Natural killer cell treated with Interleukin-12 subunit alpha and Interleukin-12 subunit beta and Interleukin-15 and Interleukin-18, amount 100 ng/mL, for 72 hours (primary cell): ENCODE measurements at places on chromosomes 2 and 18. TPM values are rescaled to one million over a fixed set of nuclear protein-coding genes. Genes with fewer than 3 reads are reported as not detected.

The SERPINB3 gene
- total RNA-seq, result not detected

The CCL20 gene
- total RNA-seq, result not detected

The PROM2 gene
- 0.95 TPM for total RNA-seq

DNA sequence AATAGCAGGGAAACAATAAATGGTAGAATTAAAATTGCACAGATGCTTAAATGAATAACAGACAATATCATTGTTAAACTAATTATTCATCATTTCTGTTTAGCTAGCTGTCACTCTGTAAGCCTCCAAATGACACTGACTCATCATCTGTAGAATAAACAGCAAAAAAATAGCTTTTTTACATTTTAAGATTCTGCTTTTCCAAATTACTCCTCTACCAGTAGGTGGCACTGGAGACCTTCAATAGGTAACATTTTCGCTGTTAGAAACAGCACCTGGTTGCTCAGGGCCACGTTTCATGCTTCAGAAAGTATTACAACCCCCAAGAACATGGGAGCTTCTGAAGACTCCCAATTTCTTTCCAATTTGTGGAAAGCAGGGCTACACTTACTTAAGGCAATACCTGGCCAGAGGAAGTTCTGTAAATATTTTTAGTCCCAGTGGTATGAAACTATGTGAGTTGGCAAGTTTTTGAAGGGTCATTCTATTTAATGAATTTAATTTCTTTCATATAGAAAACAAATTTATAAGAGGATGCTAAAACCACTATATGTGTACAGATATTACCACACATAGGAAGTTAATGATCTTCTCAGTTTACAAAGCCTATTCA, 45.4 kb downstream of the TTN start:
- DNase-seq, result no peak

- no peak for DNase-seq
Measured at GRCh38 chr2:173953047-173953424, 12.1 kb downstream of the SP3 start.

DNA sequence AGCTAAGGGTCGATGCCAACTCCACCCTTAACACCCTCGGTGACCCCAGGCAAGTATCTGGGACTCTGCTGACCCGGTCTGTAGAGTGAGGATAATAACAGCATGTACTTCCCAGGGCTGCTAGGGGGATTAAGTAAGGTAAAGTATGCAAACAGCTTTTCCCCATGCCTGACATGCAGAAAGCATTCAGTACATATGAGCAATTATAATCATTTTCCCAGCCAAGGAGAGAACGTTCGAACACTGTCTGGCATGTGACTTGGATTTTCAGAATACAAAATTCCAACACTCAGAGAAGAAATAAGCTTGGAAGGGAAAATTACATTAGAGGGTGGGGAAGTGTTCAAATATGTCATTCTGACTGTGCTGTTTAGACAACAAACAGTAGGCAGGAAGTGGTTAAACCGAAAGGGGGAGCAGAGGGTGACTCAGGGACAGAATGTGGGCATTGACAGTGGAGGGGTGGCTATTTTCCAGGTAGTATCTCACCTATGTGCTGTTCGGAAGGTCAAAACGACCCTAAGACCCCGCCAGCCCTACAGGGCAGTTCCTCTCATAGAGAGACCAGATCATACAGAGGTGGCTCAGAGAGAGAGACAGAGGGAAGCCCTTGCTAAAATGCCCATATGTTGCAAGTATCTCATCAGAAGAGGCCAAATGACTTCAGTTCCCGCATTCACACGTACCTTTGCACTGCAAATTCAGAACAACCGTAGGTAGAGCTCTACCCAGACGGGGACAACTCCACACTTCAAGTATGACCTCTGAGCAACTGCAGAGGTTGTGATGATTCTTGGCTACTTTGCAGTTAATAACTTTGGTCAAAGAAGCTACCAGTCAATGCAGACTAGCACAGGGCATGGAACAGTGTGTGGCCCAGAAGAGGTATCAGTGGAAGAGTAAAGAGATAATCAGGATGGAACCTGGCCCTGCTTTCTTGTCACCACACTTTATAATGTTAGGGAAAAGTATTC, 14.8 kb downstream of the ASPRV1 start:
- DNase-seq, result peak; percentile 73

- DNase-seq, result no peak
Measured at GRCh38 chr2:239966853-239967552, 58.1 kb downstream of the NDUFA10 start.

The TACR1 gene
- not detected for total RNA-seq

The CENPA gene
- 18.5 TPM for total RNA-seq

- DNase-seq, result no peak
Measured at GRCh38 chr2:39491653-39492052, 54.6 kb upstream of the MAP4K3 start.

The SP140L gene
- total RNA-seq, result 36.8 TPM

DNA sequence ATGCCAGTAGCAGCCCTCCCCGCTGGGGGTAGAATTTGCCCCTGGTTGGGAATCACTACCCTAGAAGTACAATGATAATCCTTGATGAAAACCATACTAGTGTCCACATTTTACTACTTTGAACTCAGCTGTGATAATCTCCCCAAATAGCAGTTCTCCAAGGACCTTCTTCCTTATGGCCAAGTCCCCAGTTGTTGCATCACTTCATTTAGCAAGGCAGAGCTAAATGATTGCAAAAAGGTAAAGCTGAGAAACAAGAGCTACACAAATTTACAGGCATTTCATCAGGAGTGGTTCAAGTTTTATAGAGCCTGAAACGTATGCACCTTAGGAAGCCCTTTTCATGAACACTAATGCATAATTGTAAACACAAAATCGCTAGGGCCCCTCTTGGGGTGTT, 44.9 kb upstream of the REL start:
- no peak for DNase-seq

DNA sequence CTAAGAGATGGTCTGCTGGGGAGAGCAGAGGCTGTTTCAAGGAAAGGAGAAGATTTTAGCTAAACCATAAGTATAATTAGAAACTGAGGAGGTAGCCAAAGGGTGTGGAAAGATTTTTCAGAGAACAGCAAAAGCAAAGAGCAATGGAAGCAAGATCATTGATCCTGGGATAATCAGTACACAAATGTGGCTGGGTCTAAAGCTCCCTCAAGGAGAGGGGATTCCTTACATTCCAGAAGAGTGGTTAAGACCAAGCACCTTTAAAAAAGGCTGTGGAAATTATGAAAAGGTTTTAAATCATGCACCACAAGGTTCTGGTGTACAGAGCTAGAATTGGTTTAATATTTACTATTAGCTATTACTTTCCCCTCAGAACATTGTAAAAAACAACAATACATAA, 246.0 kb upstream of the UBE2E3 start:
- no peak for DNase-seq

The RGPD3 gene
- total RNA-seq, result 0.92 TPM

DNA sequence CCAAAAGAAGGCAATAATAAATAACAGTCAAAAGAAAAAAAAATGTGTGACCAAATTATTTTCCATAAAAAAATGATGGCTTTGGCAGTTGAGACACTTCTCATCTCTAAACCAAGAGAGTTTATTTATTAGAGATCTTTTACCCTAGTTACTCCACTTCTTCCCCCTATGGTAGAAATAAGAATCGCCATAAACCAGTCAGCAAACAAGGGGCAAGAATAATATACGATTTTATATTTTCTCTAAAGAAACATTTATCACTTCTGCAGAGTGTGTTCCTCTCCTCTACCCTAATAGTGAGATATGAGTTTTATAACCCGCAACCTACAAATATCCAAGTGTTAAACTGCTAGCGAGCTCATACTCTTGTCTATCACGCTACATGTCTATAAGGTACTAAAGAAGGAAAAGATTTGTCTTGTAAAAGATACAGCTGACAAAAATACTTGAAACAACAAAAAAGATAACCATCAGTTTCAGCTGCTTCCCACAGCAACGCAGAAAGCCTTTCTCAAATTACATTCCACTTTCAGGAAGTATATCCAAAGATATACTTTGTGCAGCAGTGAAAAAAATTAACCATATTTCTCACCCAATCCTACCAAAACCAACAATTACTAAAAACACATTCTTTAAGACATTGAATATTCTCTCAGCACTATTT, 2.3 kb downstream of the RNF103 start:
- DNase-seq, result no peak

GRCh38 chr2:230525682-230526081, 109.7 kb downstream of the SP100 start:
- no peak for DNase-seq

- no peak for DNase-seq
Measured at GRCh38 chr2:39228413-39229209, 15.2 kb downstream of the CDKL4 start.

DNA sequence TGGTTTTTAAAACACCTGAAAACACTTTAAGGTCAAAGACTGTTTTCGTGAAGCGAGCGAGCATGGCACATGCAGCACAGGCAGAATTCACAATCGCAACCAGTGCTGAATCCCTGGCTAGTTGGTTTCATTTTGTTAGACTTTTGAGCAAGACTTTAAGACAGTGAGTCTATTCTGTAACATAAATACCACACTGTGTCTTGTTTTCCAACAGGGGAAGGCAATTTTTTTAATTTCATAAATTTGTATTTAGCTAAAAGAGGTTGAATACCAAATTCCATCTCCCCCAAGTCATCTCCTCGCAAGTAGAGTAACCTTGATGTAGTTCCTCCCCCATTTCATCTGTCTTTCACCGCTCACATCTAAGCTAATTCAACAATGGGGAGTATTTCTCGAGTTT, 1.4 kb downstream of the CERKL start:
- DNase-seq, result no peak

GRCh38 chr2:54546518-54546917, 90.4 kb downstream of the SPTBN1 start:
- no peak for DNase-seq

DNA sequence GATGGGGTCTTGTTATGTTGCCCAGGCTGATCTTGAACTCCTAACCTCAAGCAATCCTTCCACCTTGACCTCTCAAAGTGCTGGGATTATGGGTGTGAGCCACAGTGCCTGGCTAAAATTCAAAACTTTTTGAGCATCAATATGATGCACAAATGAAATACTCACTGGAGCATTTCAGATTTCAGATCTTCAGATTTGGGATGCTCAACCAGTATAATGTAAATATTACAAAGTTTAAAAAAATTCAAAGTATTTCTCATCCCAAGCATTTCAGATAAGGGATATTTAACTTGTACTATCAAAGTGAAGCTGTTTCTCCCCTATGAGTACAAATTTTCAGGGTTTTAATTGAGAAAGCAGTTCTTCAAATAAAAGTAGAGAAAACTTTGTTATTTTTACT, 164.1 kb upstream of the CCDC68 start:
- no peak for DNase-seq

The TMEM247 gene
- not detected for total RNA-seq

DNA sequence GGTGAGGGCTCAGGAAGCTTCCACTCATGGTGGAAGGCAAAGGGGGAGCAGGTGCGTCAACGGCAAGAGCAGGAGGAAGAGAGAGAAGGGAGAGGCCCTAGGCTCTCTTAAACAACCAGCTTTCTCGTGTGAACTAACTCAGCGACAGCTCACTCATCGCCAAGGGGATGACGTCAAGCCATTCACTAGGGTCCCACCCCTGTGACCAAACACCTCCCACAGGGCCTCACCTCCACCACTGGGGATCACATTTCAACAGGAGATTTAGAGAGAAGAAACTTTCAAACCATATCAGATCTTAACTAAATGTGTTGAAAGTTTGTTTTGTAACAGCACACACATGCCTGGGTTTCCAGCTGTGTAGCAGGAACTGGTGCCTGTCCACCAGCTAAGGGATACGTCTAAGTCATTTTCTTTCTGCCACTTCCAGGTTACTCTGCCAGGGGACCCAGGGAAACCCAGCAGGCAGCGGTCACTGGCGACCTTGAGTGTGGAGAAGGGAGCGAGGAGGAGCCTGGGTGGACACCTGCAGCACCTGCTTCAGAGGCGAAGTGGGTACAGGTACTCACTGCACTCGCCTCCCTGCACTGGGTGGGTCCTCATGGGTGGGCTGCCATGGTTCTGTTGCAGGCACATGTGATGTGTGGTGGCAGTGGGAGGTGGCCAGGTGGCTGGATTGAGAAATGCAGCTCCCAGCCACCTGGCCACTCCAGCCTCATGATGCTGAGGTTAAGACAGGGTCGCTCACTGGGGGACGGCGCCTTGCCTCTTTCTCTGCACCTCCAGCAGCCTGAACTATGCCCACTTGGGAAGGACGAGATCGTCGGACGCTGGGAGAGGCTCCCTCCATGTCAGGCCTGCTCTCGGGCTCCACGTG, 8.4 kb upstream of the GPC1 start:
- no peak for DNase-seq

The C18orf54 gene
- total RNA-seq, result 12.4 TPM

The STAT4 gene
- 241 TPM for total RNA-seq

The UGT1A5 gene
- not detected for total RNA-seq

GRCh38 chr2:102704531-102704930, 57.3 kb upstream of the TMEM182 start:
- DNase-seq, result no peak

GRCh38 chr18:26386002-26386401, 159.8 kb downstream of the TAF4B start:
- no peak for DNase-seq

- no peak for DNase-seq
Measured at GRCh38 chr2:150812664-150813367, 325.3 kb upstream of the RND3 start.

The TMEM178A gene
- total RNA-seq, result not detected

DNA sequence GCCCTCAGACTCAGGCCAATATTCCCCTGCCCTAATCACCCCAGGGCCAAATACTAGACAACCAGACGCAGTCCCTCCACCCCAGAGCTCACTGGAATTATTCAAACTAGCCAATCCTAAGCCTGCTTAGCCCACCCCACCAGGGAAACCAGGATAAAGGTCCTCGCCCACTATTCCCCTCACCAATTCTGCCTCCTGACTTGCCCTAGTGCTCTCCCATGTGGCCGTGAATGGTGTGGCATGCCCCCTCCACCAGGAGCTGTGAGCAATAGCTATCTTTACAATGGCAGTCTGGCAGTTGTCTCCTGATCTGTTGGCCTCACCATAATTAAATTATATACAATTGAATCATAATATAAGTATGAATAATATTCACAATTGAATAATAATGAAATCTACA, 42.3 kb downstream of the FAM124B start:
- no peak for DNase-seq

GRCh38 chr18:29779096-29779495, 1263.4 kb downstream of the DSC3 start:
- no peak for DNase-seq

- no peak for DNase-seq
Measured at GRCh38 chr2:216540920-216541319, 42.3 kb downstream of the RPL37A start.

- DNase-seq, result peak; percentile 39
Measured at GRCh38 chr2:3631851-3632659, 25.9 kb upstream of the ALLC start.

- no peak for DNase-seq
Measured at GRCh38 chr2:104432401-104432800, 421.5 kb upstream of the POU3F3 start.

- DNase-seq, result no peak
Measured at GRCh38 chr18:40258311-40258710, 1696.7 kb upstream of the PIK3C3 start.
